ENCODE measurements at places on chromosomes 6 and 20. TPM values are rescaled to one million over a fixed set of nuclear protein-coding genes. Genes with fewer than 3 reads are reported as not detected.

Gene HLA-DPB1
- polyA plus RNA-seq = 18.9 TPM

- no peaks in the 10 kb centered on the region for H3K4me1 ChIP-seq
- DNase-seq = peak; percentile 26
- no peak overlapping the region for H3K27ac ChIP-seq
- no peak overlapping the region for H3K4me3 ChIP-seq
Measured at GRCh38 chr6:38933426-38933825, 115.2 kb upstream of the GLP1R start.

DNA sequence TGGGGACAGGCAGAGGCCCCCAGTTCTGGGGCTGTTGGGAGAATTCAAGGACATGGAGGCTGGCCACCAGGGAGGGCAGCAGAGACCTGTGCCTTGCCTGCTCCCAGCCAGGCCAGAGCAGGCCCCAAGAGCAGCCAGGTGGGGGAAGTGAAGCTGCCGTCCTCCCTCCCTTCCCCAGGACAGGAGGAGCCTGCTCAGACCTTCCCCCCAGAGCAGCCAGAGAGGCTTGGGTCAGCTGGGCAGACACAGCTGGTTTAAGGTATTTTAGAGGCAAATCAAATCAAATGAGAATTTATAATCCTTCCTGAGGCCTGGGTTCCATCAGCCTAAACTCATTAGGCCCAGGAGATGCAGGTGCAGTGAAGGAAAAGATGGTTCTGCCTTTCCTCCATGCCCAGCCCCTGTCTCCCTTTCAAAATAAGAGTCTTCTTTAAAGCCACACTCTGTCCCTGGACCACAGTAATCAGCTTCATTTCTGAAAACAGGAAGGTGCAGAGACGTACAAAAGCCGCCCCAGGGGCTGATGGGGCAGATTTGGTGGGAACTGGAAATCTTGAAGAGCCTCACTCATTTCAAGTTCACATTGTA is 21.7 kb downstream of the BMP7 start:
- H3K36me3 ChIP-seq = no peaks in the 10 kb centered on the region
- peaks cover 35% of the 10 kb centered on the region for H3K27me3 ChIP-seq
- no peak overlapping the region for H3K4me3 ChIP-seq
- no peak for DNase-seq

DNA sequence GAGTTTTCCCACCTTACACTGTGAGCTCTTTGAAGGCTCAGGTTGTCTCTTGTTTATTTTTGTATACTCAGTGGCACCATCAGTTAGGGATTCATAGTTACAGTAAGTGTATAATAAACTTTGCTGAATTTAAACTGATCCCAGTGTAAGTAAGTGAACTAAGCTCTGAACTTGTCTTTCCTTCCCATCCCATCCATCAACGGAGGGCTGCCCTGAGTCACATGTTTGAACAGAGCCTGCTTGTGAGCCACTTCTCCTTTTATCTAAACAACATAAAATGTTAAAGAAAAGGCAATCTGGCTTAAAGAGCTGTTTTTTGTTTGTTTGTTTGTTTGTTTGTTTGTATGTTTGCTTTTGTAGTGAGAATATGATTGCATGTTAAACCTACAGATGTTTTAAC is 185.7 kb upstream of the MARCKS start:
- H3K4me1 ChIP-seq = peaks cover 12% of the 10 kb centered on the region
- no peaks in the 10 kb centered on the region for H3K36me3 ChIP-seq
- no peak for DNase-seq
- no peak overlapping the region for H3K27ac ChIP-seq
- no peak overlapping the region for H3K4me3 ChIP-seq

- no peak overlapping the region for H3K27ac ChIP-seq
- DNase-seq = no peak
- H3K27me3 ChIP-seq = peaks cover 11% of the 10 kb centered on the region
- no peaks in the 10 kb centered on the region for H3K36me3 ChIP-seq
- no peaks in the 10 kb centered on the region for H3K4me1 ChIP-seq
Measured at GRCh38 chr6:1630212-1630770, 20.6 kb downstream of the FOXC1 start.

GRCh38 chr6:112971651-112972050 is 624.5 kb downstream of the RFPL4B start:
- DNase-seq = no peak
- no peaks in the 10 kb centered on the region for H3K36me3 ChIP-seq
- H3K4me1 ChIP-seq = no peaks in the 10 kb centered on the region
- no peak overlapping the region for H3K27ac ChIP-seq
- H3K4me3 ChIP-seq = no peak overlapping the region

GRCh38 chr6:45591306-45591705 is 213.6 kb upstream of the SUPT3H start:
- H3K4me1 ChIP-seq = peaks cover 21% of the 10 kb centered on the region
- H3K27ac ChIP-seq = no peak overlapping the region
- H3K4me3 ChIP-seq = no peak overlapping the region
- H3K36me3 ChIP-seq = no peaks in the 10 kb centered on the region

- DNase-seq = no peak
- no peaks in the 10 kb centered on the region for H3K36me3 ChIP-seq
- no peak overlapping the region for H3K4me3 ChIP-seq
- H3K27me3 ChIP-seq = peaks cover 9% of the 10 kb centered on the region
- no peaks in the 10 kb centered on the region for H3K4me1 ChIP-seq
- no peak overlapping the region for H3K27ac ChIP-seq
Measured at GRCh38 chr20:40893610-40894236, 134.9 kb upstream of the TOP1 start.

GRCh38 chr20:51789434-51789833 is 12.9 kb downstream of the SALL4 start:
- no peaks in the 10 kb centered on the region for H3K4me1 ChIP-seq
- DNase-seq = no peak
- no peaks in the 10 kb centered on the region for H3K27me3 ChIP-seq
- H3K36me3 ChIP-seq = no peaks in the 10 kb centered on the region
- H3K27ac ChIP-seq = no peak overlapping the region

DNA sequence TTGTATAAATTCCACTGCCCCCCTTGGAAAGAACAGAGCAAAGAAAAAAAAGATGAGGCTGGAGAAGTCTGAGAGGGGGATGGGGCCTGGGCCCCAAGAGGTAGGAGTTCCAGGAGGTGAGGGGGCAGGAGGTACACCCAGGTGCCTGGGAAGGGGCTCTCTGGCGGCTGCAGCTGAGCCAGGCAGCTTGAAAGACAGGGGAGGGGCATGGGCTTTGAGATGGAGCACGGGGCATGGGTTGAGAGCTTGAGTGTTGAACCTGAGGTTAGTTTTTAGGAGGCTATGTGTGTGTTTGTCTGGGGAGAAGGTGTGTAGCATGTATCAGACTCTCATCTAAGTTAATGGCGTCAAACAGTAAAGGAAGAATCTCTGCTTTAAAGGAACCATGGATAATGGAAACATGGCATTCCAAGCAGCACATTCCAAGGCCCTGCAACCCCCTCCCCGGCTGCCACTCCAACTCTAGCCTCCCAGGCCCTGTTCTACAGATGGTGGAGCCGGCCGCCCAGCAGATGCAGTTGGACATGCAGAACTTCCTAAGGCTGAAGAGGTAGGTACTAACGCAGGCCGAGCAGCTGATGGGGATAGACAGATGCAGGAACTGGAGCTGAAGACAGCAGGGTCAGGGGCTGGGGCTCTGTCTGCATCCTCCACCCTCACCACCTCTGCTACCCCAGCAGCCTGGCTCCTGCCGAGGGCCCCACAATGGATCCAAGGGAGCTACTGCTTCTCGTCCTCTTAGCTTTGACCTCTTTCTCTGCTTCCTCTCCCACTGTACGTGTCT is 42.1 kb downstream of the MDFI start:
- H3K27ac ChIP-seq = no peak overlapping the region
- H3K36me3 ChIP-seq = no peaks in the 10 kb centered on the region

Data from GM23248 (cell line).